G401 (cell line): ENCODE measurements at places on chromosomes 2 and 18. TPM values are rescaled to one million over a fixed set of nuclear protein-coding genes. Genes with fewer than 3 reads are reported as not detected.

Gene CYP27A1
- not detected in 2 replicates for total RNA-seq

DNA sequence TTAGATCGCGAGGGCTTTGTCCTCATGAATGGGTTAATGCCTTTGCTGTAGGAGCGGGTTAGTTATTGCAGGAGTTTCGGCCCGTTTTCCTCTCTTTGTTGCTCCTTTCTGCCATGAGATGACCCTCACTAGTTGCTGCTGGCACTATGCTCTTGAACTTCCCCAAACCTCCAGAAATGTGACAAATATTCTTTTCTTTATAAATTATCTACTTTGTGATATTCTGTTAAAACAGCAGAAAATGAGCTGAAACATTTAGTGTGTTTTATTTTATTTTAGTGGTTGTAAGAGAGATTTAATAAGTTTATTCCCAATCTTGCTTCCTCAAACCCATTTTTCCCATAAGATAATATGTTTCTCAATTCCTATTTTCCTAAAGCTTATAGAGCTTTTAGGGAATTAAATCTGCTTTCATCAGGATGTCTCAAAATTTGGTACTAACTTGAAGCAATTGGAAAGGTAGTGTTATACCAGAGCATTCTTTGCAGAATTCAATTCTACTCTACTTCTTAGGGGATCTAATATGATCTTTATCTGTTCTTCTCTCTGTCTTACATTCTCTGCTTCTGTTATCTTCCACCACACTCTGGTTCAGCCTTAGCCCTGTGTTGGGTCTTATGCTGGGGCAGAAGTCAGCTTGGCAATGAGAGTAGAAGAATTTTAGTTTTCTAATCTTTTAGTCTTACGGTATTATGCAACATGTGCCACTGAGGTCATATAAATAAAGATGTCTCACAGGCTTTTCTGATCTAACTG, 23.1 kb downstream of the DDX1 start:
- no peak for DNase-seq

Gene MEP1B
- total RNA-seq: not detected in 2 replicates

GRCh38 chr18:3447068-3447894, 2.7 kb upstream of the TGIF1 start:
- DNase-seq: no peak

Gene DLGAP1
- 17.3 and 18.9 TPM in 2 replicates for total RNA-seq

DNA sequence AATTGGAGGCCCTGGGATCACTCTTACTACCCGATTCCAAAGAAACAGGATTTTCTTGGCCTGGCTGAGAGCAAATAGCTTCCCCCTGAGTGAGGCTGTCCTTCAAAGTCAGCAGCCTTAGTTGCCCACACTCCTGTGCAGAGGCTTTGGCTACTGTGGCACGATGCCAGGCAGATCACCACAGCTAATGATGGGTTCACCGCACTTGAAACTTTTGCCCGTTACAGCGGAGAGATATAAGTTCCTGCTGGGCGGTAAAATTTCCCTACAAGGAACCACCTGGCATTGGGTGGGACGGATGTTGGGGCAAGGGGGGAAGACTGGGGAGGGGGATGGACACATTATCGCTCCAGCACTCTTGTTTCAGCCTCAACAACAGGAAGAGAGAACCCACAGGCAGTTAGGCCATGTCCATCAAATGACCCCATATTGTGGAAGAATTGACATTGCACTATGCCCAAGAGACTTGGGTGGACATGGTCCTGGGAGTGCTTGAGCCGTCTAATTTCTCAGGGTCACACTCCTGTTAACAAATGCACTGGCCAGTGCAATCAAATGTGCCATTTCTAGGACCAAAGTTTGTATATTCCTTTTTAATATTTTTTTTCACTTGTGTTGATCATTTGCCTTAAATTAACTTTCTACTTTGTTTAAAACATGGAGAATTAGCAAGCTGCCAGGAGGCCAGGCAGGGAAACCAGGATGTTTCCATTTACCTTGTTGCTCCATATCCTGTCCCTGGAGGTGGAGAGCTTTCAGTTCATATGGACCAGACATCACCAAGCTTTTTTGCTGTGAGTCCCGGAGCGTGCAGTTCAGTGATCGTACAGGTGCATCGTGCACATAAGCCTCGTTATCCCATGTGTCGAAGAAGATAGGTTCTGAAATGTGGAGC, 4.4 kb downstream of the IL1B start:
- DNase-seq: no peak

Gene MYCN
- not detected in 2 replicates for total RNA-seq

DNA sequence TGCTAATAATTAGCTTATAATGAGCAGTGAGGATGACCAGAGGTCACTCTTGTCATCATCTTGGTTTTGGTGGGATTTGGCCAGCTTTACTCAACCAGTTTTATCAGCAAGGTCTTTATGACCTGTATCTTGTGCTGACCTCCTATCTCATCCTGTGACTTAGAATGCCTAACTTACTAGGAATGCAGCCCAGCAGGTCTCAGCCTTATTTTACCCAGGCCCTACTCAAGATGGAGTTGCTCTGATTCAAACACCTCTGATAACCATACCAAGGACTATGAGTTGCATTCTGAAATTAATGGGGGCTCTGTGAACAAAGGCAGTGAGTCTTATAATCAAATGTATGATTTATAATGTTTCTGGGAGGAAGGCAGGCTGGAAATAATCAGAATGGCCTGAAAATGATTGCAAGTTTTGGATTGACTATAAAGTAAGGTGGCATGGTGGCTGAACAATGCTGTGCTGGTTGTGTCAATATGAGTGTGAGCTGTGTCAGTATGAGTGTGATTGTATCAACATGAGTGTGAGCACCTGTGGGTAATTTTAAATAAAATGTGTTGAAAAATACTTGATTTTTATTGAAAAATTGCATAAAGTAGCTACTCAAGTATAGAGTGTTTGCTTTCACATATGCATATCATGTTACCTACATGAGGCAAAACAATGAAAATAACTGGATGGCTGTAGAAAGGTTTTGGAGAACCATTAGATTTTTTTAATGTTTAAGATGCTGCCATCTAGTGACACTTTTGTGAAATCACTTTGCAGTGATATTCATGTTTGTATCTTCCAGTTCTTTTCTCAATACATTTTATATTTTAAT, 103.0 kb downstream of the KYNU start:
- DNase-seq: peak; percentile 23

GRCh38 chr2:196172951-196173350, 1.6 kb upstream of the STK17B start:
- peak; percentile 26 for DNase-seq

DNA sequence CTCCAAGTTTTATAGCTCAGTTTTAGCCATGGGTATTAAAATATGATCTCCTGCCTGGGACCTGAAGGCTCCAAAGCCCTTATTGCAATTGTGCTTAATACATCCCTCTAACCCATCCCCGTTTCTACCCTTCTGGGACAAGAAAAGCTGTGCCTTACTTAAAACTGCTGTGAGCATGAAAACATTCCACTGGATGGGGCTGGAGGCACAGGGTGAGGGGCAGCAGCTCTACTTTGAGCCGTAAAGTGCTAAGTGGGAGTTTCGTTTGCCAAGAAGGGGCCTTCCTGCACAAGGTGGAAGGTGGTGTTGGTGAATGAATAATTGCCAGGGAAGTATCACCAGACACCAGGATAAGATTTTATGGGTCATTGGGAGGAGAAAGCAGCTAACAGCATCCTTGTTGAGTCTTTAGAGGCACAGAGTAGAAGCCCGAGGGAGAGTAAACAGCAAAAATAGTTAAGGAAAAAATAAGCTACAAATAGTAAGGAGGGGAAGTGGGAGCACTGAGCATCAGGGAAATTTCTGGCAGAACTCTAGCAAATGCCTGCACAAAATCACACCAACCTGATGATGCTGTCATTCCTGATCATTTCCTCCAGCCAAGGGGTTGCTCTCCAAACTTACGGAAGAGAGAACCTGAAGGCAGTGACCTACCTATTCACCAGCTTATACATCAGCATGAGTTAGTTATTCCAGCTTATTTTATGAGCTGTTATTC, 218.4 kb downstream of the MREG start:
- DNase-seq: no peak

Gene CCDC141
- 0.20 and 1.2 TPM in 2 replicates for total RNA-seq

GRCh38 chr18:29652797-29653196, 1389.7 kb downstream of the DSC3 start:
- no peak for DNase-seq

Gene THSD7B
- not detected in 2 replicates for total RNA-seq

DNA sequence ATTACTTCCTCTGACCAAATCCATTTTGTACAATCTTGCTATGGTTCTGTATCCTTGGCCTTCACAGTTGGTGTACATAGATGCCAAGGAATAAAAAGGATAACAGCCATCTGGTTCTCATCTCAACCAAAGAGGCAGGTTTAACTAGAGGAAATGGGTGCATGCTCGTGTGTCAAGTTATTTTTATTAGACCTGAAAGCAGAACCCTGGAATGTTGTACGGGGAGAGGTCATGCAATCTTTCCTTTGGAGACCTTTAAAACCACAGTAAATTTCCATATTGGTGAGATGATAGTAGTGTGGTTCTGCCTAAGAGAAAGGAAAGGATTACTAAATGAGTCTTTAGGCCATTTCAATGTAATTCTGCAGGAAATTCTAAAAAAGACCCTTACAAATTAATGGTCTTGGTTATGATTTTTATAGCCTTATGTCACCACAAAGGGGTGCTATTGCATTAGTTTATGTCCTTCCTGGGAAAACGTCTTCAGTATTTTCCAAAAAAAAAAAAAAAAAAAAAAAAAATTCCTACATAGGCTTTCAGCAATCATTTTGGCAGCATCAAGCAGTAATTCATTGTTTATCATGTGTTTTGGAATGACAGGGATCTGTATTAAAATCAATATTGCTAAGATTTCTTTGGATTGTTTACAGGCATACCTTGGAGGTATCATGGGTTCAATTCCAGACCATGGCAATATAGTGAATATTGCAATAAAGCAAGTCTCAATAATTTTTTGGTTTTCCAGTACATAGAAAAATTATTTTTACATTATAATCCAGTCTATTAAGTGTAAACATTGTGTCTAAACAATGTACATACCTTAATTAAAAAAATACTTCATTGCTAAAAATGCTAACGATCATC, 270.8 kb downstream of the NYAP2 start:
- DNase-seq: peak; percentile 75

Gene ZNF521
- 29.4 and 87.6 TPM in 2 replicates for total RNA-seq

Gene KCNE4
- total RNA-seq: not detected in 2 replicates

Gene EFR3B
- 0.18 and 0.37 TPM in 2 replicates for total RNA-seq

GRCh38 chr18:34117319-34117718, 107.4 kb downstream of the NOL4 start:
- no peak for DNase-seq

- no peak for DNase-seq
These were observed 20.1 kb downstream of the IMPA2 start for GRCh38 chr18:12001421-12001820.

Gene STEAP3
- total RNA-seq: 3.3 and 6.0 TPM in 2 replicates
